Renal cortex interstitium (tissue), 15 donors: ENCODE measurements at places on chromosomes 4 and X. TPM values are rescaled to one million over a fixed set of nuclear protein-coding genes. Genes with fewer than 3 reads are reported as not detected.

- no peak for DNase-seq
Observed at GRCh38 chr4:53520116-53520515, 71.2 kb downstream of the LNX1 start.

DNA sequence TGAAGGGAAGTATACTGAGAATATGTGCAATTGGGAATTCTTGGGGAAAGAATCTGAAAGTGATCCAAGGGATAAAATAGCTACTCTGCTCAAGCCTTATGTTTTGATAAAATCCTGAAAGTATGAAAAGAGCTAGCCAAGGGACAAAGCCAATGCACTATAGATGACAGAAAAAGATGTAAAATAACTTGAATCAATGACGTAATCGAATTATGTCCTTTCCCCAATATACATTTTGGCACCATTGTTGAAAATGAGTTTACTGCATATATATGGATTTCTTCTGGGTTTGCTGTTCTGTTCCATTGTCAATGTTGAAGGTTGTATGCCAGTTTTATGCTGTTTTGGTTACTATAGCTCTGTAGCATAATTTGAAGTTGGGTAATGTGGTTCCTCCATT is 407.3 kb downstream of the DCAF12L2 start:
- no peak for DNase-seq

RASGEF1B gene
- polyA plus RNA-seq: 13.0 TPM

GPR119 gene
- polyA plus RNA-seq: not detected

DNA sequence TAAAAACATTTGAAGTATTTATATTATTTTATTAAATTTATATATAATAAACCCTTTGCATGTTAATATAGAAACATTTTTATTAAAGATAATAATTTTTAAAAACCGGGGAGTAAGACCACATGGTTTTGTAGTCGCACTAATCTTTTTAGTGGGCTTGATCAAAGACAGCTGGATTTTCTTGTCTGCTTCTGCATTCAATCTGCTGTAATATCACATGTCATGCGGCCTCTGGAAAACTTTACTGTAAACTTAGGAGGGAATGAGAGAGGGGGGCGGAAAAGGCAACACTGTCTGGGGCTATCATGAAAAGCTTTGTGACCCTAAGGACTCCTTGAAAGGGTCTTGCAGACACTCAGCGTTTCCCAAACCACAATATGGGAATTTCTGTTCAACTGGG is 62.8 kb upstream of the NLGN4X start:
- DNase-seq: peak; percentile 29
